CD4-positive, alpha-beta T cell treated with Interleukin-15 for 1 hour (primary cell): ENCODE measurements at places on chromosomes 6 and 20.

DNA sequence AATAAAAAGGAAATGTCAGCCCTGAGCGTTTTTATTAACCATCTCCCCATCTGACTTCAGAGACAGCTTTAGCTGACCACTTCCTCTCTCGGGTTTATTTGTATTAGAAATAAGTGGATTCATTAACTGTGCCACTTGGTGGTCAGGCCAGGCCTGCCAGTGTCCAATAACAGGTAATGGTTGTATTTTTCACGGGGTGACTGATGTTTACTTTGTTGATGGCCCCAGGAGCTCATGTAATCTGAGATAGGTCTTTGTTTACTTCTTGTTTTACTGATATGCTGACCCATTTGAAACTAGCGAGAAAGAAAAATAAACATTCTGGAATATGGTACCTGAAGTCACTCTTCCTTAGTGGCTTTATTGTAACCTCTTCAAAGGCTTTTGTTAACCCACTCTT, 504.3 kb upstream of the SLC35B3 start:
- DNase-seq, result no peak

- no peak for DNase-seq
Measured at GRCh38 chr6:118207947-118208346, 300.9 kb downstream of the SLC35F1 start.

- no peak for DNase-seq
Measured at GRCh38 chr6:20208687-20209378, 3.4 kb downstream of the MBOAT1 start.

GRCh38 chr6:145621776-145622175, 113.5 kb downstream of the EPM2A start:
- DNase-seq, result no peak

GRCh38 chr6:34535646-34536045, 20.5 kb downstream of the SPDEF start:
- no peak for DNase-seq

- no peak for DNase-seq
Measured at GRCh38 chr6:53556986-53557715, 12.2 kb upstream of the GCLC start.

DNA sequence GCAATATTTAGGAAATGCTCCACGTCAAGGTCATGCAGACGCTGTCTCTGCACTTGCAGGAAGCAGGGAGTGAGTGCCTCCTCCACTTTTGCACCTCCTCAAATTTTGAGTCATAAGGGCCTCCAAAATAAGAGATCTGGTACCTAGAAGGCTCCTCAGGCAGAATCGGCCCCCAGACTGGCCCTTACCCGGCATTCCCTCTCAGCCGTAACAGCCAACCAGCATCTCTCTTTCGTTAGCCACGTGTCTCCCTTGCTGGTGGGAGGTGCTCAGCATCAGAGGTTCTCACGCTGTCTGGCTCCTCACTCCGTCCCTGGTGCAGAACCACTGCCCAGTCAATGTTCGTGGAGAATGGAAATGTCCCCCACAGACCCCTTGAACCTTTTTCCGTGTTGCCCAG, 75.3 kb downstream of the ANKRD60 start:
- no peak for DNase-seq

DNA sequence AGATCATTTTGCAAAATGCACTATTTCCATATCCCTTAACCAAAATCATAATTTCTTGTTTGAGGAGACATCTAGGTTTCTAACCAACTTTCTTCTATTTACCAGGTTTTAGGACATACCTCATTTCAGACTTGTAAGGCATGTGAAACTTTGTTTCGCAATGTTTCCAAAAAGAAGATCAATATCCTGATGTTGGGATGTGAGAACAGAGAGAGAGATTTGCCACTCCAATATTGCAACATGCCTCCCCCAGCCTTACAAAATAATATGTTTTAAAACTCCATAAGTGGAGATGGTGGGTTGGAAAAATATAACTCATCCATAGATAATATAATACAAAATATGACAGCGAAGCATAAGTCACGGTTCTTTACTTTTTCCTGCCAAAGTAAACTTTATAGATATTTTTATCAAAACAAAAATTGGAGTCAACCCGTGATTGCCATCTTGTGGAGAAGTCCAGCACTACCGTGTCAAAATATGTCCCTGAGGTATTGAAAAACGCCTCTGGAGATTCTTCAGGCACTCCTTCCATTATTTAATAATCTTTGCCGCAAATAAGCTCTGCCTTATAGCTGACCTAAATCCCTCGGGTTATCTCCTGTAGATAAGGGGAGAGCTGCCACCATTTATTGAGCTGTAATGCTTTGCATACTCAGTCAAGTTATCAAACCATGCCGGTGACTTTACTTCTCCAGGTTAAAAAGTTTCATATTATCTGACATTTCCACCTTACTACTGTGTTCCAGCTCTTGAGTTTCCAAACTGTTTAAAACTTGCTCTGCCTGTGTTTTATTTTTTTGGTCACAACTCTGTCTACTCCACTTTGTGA, 534.2 kb downstream of the HACE1 start:
- DNase-seq, result no peak

DNA sequence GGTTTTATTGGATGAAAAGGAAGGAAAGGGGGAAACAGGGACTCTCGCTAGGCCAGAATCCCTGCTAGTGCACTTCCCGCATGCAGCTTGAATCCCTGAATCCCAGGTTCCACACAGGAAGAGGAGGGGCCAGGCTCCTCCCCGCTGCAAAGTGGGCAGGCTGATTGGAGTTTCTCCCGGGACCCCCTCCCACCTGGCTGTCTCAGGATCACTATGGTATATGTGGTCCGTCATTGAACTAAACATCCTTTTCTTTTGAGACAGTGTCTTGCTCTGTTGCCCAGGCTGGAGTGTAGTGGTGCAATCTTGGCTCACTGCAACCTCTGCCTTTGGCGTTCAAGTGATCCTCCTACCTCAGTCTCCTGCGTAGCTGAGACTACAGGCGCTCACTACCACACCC, 70.7 kb downstream of the FAM50B start:
- no peak for DNase-seq

DNA sequence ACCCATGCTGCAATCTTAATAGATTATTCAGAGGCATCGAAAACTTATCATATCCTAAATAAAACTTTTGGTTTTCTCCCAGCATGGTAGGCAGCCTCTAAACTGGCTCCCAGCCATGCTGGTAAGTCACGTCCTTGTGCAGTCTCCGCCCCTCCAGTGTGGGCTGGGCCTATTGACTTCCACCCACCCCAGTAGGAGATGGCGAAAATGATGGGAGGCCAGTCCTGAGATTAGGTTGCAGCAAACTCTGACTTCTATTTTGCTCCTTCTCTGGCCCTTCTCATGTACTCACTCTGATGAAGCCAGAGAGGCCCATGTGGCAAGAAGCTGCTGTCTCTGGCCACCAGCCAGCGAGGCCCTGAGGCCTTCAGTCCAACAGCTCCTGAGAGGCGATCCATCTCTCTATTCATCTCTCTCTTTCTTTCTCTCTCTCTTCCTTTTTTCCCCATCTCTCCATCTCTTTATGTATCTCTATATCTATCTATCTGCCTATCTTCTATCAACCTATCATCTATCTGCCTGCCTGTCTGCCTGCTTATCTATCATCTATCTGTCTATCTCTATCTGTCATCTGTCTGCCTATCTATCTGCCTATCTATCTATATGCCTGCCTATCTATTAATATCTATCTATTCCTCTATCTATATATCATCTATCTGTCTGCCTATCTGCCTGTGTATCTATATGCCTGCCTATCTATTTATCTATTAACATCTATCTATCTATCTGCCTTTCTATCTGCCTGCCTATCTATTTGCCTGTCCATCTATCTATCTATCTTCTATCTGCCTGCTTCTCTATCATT, 52.7 kb upstream of the STX16 start:
- DNase-seq, result no peak

GRCh38 chr6:73704798-73705197, 8.8 kb downstream of the CD109 start:
- no peak for DNase-seq

DNA sequence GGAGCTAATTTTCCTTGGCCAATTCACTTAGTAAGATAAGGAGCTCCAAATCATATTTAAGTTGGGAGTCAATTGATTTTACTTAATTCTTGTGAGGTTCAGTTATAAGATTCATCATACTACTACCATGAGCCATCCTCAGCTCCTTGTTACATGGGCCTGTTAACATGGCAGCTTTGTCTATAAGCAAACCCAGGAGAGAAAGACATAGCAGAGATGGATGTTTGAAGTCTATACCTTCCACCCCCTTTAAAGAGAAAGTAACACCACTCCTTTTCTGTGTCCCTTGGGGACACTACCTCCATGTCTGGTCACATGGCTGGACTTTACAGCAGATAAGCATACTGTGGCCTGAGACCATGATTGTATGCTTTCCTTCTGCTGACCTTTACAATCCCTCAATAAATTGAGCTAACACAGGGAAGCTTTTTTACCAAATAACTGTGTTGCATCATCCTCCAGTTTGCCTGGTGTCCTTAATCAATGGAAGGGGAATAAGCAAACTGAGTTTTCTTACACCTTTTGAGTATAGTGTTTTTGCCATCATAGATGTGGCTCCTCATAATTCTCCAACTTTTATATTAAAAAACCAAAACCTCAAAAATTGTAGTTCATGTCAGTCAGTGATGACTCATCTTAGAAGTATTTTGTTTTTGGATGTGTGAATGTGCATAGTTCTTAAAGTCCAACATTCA, 9.8 kb upstream of the ZNFX1 start:
- no peak for DNase-seq

- no peak for DNase-seq
Measured at GRCh38 chr6:137498481-137499190, 4.4 kb upstream of the OLIG3 start.

DNA sequence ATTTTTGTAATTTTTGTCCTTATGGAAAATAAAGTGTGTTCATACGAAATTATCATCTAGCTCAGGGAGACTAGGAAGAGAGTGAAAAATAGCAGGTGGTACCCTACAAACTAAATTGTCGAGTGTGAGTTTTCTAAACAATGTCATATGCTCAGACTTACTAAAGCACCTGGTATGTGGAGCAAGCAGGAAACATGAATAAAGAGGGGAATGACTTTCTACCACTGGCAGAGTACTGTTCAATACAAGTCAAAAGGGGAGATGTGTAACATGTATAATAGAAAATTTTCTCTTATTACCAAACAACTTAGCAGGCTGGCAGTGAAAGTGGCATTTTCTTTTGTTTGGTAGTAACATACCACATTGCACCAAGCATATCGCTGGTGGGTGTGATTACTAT, 36.1 kb downstream of the CTNNBL1 start:
- DNase-seq, result no peak
